CD4-positive, alpha-beta T cell treated with Interleukin-10 for 1 hour (primary cell): ENCODE measurements at places on chromosomes 4 and X.

GRCh38 chr4:108109997-108110416, 58.7 kb downstream of the LEF1 start:
- DNase-seq, result no peak

DNA sequence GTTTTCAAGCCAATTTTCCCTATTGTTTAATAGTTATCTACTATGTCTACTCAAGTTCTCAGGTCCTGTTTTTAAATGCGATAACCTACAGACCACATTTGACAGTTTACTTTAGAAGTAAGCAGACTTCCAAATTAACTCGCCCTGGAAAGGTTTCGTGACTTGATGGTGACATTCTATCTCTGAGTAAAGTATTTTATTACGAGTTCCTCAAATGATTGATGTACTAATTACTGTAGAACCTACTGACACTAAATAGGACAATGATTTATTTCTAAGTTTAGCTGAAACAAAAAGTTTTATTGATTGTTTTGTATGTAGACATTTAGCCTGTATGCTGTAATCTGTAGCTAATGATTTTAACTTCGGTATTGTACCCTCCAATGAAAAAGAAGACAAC, 1.9 kb upstream of the PPBP start:
- no peak for DNase-seq

- DNase-seq, result no peak
Measured at GRCh38 chr4:106850691-106851090, 185.4 kb downstream of the DKK2 start.

DNA sequence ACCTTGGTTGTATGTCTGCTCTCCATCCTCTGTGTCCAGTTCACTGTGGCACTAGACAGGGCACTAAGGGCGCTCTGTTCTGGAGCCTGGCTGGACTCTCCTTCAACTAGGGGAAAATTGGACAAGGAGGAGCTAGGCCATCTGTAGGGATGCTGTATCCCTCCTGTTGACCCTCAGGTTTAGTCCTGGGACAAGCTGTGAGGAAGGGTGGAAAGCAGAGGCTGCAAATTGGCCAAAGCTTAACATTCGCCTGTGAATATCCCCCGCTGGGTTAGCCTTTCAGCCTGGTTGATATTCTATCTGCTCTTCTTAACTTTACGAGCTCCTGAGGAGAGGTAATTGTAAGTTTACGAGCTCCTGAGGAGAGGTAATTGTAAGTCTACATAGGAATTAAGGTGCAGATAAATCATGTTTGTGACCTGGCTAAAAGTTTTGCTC, 64.4 kb upstream of the ENPEP start:
- no peak for DNase-seq

GRCh38 chrX:21056622-21057021, 317.6 kb upstream of the CNKSR2 start:
- DNase-seq, result no peak

DNA sequence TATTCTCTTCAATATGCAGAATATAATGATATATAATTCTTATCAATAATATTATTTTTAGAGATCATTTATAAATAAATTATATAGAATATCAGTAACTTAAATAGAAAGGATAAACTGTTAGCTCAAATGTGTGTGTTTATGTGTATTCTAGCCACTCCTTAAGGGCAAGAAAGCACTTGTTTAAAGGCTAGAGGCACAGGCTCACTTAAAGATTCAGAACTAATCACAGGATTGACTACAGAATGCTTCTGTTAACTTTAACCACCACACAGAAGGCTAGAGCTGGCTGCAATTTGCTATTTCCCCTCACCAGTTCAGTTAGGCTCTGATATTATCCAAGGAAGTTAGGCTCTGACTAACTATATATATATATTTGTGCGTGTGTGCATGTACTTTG, 69.6 kb downstream of the TBCK start:
- DNase-seq, result no peak

- no peak for DNase-seq
Measured at GRCh38 chr4:164318350-164318749, 435.6 kb upstream of the SMIM31 start.

DNA sequence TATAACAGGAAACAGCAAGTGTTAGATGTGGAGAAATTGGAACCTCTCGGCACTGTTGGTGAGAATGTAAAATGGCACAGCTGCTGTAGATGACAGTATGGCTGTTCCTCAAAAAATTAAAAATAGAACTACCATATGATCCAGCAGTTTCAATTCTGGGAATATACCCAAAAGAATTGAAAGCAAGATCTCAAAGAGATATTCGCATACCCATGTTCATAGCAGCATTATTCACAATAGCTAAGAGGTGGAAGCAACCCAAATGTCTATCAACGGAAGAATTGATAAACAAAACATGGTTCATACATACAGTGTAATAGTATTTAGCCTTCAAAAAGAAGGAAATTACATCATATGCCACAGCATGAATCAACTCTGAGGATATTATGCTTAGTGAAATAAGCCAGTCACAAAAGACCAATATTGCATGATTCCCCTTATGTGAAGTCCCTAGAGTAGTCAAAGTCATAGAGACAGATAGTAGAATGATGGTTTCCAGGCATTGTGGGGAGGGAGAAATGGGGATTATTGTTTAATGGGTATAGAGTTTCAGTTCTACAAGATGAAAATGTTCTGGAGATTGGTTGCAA, 467.7 kb downstream of the IDS start:
- DNase-seq, result no peak

- no peak for DNase-seq
Measured at GRCh38 chrX:37905436-37906147, 58.2 kb upstream of the DYNLT3 start.

- no peak for DNase-seq
Measured at GRCh38 chr4:22875587-22876257, 183.0 kb downstream of the GBA3 start.

- DNase-seq, result no peak
Measured at GRCh38 chr4:147640331-147640730, 23.1 kb downstream of the TMEM184C start.

GRCh38 chr4:97370568-97370967, 772.7 kb downstream of the STPG2 start:
- no peak for DNase-seq

GRCh38 chr4:86498863-86499166, 95.3 kb upstream of the PTPN13 start:
- no peak for DNase-seq

GRCh38 chrX:1518512-1518911, 18.5 kb downstream of the P2RY8 start:
- DNase-seq, result no peak

- peak; percentile 26 for DNase-seq
Measured at GRCh38 chr4:15653864-15654592, 1.1 kb downstream of the FBXL5 start.

- no peak for DNase-seq
Measured at GRCh38 chrX:18983666-18984380, at the start of gene PHKA2. Gene PHKA2 (minus strand): TSS chrX:18984114. CDS start chrX:18983932, 182 bp downstream.

DNA sequence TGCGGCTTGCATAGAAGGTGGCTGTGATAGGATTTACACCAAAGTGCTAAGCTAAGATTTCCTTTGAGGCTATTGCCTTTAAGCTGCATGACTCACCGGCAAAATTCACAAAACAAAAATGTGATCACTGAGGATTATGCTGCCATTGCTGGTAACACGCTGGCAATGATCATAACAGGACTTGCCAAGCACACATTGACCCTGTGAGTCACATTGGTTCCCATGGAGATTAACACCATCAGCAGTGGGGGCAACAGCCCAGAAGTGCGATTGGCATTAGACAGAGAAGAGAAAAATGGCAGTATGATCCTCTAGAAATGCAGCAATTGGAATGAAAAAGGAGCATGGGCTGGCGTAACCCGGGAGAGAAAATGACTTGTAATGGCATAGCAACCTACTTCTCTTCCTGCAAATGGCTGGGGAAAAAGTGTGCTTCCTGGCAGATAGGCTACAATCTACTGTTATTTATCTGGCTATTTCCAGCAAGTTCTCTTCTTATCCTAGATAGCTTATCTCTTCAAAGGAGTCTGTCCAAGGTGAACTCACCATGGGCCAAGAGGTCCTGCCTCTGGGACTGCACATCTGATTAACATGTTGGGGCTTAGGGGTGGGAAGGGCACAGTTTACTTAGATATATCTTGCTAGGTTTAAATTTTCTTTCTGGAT, 314.2 kb upstream of the IGFBP7 start:
- no peak for DNase-seq

GRCh38 chr4:98345838-98346237, 84.7 kb downstream of the RAP1GDS1 start:
- no peak for DNase-seq

DNA sequence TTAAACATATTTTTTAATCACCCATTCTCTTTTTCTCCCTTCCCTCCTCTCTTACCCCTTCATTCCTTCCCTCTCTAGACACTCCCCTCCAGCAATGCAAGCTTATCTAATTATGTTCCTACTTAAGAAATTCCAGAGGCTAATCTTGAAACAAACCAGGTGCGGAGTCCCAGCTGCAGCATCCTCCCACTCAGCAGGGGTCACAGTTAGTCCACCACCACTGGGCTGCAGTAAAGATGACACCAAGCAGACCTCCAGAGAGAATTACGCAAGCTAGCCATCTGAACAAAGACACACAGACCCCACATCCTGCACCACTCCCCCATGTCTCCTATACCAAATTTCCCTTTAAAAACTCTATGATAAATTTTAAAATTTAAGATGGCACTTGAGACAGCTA, 13.9 kb upstream of the SEC24B start:
- DNase-seq, result no peak

DNA sequence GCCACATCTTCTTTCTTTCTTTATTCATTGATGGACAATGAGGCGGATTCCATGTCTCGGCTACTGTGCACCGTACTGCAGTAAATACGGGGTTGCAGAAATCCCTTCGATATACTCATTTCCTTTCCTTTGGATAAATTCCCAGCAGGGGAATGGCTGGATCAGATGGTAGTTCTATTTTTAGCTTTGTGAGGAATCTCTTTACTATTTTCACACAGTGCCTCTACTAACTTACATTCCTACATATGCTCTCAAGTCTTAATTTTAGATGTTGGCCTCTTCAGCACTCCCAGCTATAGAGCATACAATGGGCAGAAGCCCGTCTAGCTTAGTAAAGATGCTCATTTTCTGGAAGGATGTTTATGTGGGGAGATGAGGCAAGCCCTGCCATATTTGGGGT, 317.4 kb downstream of the ASMT start:
- DNase-seq, result no peak

DNA sequence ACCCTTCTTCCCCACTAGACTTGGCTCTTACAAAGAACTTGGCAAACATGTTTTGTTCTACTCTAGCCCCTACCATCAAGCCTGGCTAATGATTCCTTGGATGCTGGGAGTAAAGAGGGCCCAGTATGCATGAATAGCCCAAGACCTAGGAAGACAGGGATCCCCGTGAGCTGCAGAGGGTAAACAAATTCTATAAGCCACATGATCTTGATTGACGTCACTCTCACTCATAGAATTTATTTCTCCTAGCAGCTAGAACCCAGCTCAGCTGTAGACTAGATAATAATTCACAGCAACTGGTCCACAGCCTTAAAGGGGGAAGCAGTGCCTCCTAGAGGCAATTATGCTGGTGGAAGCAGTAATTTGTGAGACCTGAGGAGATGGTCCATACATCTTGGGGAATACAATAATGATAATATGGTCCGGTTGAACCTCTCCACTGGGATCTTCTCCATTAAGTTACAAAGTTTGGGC, 16.1 kb upstream of the USO1 start:
- peak; percentile 72 for DNase-seq

DNA sequence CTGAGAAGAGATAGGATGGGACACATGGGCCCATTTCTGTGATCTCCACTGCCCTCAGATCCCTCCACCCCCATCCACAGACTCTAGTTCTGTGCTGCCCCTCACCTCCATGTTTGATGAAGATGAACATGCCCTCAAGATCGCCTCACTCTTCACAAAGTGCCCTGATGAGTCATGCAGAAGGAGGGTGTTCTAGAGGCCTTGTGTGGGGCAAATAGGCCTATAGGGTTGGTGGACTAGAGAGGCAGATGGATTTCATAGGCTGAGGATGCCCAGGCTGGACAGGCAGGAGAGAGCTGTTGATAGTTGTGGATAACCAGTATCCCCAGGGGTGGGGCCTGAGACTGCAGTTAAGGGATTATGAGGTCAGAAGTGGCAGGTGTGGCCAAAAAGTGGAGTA, at the start of gene CXorf65:
CXorf65 (minus strand) TSS at position 314 of the 400 bp plus-strand sequence; CDS start at position 130, 184 bp downstream.
- DNase-seq, result peak; percentile 48

DNA sequence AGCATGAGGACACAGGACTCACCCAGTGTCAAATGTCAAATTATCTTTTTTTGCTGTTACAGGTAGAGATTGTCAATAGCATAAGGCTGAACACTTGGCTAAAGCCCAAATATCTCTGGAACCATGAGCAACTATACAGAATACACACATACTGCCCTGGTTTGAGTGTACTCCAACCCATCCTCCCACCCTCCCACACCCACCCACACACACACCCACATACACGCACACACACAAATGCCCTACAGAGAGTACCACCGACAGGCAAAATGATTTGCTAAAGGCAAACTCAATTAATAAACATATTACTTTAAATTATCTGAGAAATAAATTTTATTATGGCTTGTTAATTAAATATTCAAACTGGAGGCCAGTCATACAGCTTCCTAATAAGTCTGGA, 173.1 kb upstream of the MAP3K15 start:
- no peak for DNase-seq

DNA sequence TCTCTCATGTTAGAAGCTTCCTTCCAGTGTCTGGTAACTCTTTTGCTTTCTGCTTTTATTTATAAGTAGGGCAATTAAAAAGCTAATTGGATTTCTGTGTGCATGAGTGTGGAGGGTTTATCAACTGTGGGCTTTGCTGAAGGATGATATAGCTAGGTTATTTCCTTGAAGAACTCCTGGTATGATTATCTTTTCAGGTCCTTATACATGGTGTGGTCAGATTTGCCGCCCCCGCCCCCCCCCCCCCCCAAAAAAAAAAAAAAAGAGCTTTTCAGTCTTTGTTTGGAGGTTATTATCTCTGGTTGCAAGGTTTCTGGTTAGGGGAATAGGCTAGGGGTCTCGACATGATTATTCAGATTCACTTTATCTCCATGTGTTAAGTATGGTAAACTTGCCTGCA, 35.9 kb downstream of the MOB1B start:
- no peak for DNase-seq

DNA sequence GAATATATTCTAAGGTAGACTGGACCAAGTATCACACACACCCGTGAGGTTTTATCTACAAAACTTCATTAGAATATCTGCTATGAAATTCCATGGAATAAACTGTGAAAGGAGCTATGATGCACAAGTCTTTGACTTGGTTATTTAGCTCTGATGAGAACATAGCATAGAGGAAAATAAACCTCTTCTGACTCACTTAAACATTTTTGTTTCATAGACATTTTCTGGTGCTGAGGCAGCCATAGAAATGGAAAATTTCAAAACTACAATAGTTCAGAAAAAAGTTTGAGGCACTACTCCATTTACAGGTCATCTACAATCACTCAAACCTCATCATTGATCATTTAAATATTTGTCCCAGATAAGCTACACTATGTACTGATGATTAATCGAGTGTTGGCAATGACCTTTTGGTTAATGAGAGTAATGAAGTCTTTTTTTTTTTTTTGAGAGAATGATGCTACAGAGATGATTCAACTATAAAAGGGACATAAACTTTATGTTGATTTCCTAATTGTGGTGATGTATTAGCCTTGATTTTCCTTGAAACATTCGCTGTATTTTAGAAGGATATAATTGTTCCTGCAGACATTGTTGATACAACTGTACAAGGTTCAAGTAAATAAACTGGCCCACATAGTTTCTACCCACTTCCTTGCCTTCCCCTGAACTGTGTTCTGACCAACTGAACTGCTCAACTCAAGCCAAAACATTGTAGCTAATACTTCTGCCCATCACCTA, 77.5 kb downstream of the AREG start:
- DNase-seq, result no peak
